Kidney tubule cell (primary cell): ENCODE measurements at places on chromosomes 2 and 18.

GRCh38 chr18:34953212-34953611 lies 88.0 kb upstream of the MAPRE2 start:
- DNase-seq: no peak

GRCh38 chr2:3208591-3208990 lies 169.0 kb downstream of the EIPR1 start:
- no peak for DNase-seq

DNA sequence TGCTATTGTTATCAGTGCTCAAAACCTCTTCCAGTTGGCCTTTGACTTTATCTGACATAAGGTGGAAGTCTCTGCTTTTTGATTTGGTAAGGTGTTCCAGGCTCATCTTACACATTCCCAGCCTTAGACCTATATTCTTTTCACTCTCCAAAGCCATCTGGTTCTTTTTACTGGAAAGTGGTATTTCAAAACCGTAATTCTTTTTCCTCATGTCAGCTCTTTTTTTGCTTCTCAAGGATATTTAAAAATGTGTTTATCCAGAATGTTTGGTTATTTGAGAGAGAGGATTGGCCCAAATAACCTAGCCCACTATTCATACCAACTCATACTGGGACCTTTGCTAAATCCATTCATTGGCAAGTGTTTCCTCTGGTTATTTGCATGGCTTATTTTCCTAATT lies 411.2 kb upstream of the PIK3C3 start:
- DNase-seq: no peak

DNA sequence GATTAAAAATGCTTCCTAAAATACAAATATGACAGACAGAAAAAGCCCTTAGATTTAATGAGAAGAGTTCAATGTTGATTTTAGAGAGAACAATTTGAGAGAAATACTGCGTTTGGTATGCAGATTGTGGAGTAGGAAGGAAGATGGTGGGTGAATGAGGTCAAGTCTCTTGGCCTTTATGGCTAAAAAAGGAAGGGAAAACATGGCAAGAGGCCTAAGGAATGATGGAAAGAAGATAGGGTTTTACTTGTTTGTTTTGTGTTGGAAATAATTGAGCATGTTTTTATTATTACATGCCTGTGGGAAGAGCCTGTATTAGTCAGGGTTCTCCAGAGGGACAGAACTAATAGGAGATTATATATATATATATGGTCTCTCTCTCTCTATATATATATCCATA lies 318.1 kb downstream of the TRIB2 start:
- no peak for DNase-seq

- peak; percentile 38 for DNase-seq
These were observed 87.2 kb upstream of the FSHR start for GRCh38 chr2:49241501-49241900.

DNA sequence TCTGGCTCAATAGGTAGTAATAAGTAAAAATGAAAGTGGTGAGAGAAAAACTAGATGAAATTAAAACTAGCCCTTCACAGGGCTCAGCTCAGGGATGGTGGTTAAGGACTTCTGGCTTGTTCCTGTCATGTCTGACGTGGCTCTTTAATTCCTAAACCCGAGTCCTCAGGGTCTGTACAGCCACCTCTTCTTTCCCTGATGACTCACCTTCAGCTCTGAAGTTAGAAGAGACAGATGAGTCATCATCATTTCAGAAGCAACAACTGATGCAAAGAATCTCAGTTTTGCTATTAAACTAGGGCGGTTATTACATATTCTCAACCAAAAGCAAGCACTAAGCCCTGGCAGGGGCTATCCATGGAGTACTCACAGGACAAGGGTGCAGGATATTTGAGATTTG lies 24.0 kb upstream of the ITGB6 start:
- DNase-seq: peak; percentile 99

- no peak for DNase-seq
These were observed 446.8 kb upstream of the GCFC2 start for GRCh38 chr2:76157531-76157930.

DNA sequence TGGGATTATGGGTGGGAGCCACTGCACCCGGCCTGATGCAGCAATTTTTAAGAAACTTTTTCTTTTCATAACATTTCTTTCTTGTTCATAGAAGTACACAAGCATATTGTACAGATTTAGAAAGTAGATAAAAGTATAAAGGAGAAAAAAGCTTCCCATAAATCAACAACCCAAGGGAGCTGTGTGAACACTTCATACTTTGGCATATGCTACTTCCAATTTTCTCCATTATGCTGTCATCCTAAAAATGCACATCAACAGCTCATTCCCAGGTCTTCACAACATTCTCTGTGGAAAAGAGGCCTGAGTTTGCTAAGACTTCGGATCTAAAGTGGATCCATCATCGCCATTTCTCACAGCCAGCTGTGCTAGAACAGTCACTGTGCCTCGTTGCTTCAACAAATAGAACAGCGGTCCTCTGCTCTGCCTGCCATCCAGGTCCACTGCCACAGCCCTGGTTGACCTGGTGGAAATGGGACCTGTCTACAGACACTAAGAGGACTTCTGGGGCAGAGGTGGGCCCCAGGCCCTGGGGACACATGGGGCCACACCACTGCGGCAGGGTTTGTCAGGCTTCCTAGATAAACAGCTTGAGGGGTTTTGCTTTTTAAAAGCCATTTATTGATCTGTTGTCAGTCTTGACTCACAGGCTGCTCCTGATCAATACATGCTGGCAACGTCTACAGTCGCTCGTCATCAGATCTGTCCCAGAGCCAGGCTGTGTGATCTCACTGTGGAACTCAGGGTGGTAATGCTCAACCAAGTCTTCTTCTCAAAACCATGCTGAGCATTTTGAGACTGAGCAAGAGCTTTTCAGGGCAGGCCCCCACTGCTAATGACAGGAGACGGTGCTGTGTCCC lies 72.7 kb upstream of the MGAT4A start:
- no peak for DNase-seq

- no peak for DNase-seq
These were observed 33.8 kb downstream of the RTP5 start for GRCh38 chr2:241903121-241904010.

GRCh38 chr2:127422559-127423477 lies 4.6 kb downstream of the PROC start:
- DNase-seq: no peak

GRCh38 chr2:11405599-11406266 lies 60.2 kb downstream of the E2F6 start:
- no peak for DNase-seq

GRCh38 chr2:235194351-235194750 lies 242.5 kb downstream of the SH3BP4 start:
- peak; percentile 20 for DNase-seq

GRCh38 chr2:170375192-170375591 lies 197.2 kb downstream of the MYO3B start:
- DNase-seq: peak; percentile 33

DNA sequence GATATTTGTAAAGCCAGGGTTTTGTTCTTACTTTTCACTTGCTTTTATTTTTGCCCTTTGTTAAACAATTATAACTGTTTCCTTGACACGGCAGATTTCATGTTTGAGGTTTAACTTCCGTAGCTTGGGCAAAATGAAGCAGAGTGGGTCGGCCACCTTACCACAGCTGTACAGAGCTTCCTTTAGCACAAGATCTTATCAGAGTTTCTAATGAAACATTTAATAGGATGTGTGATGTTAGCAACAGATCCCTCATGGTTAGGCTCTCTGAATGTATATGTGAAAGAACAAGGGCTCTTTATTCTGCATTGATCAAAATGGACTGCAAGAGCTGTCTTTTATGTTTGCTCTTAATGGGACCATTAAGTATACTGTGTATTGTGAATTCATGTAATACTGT lies 22.3 kb downstream of the RNF125 start:
- DNase-seq: no peak

DNA sequence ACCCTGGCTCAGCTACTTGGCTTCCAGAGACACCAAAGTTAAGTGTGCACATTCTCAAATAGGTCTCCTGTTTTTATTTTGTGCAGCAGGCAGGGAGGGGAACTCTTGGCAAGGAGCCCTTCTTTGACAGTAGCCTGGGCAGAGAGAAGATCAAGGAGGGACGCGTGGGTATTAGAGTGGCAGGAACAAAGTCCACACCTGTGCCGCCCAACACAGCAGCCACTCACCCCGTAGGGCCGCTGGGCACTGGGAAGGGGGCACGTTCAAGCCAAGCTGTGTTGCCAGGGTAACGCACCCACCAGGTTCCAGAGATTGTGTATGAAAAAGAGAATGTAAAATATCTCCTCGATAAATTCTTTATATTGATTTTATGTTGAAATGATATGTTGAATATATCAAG lies 229.3 kb upstream of the AGAP1 start:
- no peak for DNase-seq

DNA sequence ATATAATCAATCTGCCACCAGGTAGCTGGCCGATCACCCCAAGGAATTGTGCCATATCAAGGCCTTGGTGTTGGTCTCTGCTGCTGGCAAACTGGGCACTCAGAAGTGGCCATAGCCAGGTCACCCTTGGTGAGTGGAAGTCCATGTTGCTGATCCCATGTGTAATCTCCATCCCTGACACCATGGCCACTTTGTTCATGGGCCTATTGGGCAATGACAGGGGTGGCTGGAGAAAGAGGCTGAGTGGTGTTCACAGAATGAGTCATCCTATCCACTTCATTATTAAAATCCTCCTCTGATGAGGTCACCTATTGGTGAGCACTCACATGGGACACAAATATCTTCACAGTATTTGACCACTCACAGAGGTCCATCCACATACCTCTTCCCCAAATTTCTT lies 26.7 kb upstream of the CD226 start:
- DNase-seq: peak; percentile 84

- DNase-seq: no peak
These were observed 35.4 kb downstream of the NPC1 start for GRCh38 chr18:23550898-23551297.

GRCh38 chr2:237096201-237096600 lies 10.5 kb downstream of the COPS8 start:
- no peak for DNase-seq

DNA sequence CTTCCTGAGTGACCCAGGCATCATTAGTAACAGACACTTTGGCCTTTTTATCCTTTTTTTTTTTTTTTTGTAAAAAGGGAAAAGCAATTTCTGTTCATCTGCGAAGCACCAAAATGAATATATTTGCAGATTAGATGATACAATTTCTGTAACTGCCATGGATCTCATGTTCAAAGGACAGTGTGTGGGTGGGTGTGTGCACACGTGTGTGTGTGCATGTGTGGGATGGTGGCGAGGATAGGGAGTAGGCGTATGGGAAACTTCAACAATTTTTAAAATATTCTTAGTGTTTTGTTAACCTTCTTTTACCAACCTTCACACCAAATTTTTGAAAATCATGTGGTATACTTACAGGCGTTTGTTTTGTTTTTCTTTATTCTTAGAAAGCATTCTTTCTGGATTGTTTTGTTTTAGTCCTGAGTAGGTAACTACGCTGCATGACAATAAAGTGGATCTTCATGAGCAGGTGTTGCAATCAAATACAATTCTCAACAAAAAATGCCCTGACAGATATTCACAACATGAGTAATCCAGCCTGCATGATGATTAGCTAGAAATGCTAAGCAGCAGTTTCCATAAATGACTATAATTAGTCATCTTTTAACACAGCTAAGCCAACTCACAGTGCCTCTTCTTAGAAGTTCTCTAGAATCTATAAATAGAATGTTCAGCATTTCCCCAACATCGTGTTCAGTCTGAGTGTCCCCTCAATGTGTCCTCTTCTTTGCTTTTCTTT lies 53.5 kb upstream of the RMDN2 start:
- peak; percentile 95 for DNase-seq

DNA sequence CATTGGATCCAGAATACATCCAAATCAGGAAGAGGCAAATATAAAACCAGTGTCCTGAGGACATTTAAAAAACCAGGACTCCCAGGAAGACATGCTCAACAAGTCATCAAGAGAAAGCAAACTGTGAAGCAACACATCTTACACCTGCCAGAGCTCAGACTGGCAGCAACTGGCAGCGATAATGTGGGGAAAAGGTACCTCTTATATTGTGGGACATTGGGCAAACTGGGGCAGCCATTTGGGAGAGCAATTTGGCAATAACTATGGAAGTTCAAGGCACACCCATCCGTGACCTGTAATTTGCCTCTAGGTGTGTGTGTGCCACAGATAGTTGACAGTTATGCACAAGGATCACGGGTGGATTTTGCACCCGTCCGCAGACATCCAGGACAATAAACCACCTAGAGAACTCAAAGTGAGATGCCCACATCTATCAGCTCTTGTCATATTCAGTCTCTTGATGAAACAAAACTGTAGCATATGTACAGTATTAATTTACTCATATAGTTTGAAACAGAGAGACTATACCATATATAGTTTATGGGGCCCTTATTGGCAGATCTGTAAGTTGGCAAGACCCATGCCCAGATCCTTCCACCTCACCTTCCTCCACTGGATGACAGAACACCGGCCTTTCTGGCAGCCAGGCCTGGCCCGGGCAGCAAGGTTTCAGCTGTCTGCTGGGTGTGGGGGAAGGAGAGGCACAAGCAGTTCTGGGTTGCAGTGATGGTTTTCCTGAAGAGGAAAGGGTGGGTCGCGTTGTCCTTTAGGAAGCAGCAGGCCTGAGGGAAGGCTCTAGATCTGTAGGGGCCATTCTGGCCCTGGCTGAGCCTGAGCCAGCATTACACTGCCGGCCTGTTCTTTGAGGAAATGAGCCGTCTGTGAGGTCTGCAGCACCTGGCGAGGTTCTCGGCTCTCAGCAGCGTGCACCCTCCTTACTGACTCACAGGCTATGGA lies 18.8 kb downstream of the HJURP start:
- no peak for DNase-seq

DNA sequence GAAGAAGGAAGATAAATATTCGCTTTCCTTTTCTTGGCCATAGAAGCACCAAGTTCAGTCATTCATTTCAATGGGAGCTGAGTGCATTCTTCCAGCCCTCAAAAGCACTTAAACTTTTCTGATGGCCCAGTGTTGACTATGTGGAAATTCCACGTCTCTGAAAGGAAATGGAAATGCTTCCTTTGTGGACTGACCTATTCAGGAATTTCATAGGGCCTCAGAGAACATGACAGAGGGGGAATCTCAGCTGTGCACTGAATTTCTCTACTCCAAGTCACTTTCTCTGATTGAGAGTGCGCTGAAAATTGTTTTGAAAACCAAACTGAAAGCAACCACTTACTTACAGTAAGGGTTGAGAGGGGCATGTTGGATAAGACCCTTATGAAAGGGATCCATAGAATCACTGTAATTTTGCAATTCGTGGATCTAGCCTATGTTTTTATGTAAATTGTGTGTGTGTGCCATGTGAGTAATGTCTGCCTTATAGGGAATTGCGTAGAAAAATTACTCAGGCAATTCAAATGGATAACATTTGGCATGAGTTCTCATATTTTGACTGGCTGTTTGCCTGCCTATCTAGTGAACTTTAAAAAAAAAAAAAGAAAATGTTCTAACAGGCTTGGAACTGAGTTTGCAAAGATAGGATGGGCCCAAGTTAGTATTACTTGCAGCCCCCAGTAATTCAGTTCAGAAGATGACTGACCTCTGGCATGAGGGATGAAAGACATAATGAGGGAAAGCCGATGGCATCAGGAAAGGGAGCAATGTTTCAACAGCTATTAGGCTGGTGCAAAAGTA lies 437.0 kb downstream of the PTPRM start:
- DNase-seq: no peak
